ENCODE measurements at places on chromosomes 2 and 18.

DNA sequence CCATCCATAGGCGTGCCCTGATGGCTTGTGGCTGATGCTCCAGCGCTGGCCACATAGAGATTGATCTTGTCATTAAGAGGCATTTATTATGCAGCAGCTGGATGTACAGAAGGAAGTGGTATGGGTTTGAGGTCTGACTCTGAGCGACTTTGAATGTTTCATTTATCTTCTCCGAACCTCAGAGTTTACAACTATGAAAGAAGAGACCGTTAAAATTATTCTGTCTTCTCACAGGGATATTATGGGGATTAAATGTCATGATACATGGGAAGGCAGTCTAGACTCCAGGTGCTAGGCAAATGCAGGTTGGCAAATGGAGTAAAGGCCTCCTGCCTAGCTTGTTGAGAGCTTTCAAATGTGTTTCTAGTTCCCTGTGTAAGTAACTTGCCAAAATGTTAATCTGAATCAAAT, 30.3 kb downstream of the MOGAT1 start:
- DNase-seq, result no peak

GRCh38 chr2:190533968-190534309, 583 bp downstream of the NEMP2 start:
- no peak for DNase-seq

DNA sequence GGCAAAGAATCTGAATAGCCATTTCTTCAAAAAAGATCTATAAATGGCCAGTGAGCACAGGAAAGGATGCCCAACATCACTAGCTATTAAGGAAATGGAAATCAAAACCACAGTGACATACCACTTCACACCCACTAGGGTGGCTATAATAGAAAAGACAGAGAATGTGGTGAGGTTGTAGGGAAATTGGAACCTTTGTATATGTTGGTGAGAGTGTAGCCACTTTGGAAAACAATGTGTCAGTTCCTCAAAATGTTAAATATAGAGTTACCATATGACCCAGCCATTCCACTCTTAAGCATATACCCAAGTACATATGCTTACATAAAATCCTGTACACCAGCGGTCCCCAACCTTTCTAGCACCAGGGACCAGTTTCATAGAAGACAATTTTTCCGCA, 152.8 kb downstream of the SMAD2 start:
- no peak for DNase-seq

DNA sequence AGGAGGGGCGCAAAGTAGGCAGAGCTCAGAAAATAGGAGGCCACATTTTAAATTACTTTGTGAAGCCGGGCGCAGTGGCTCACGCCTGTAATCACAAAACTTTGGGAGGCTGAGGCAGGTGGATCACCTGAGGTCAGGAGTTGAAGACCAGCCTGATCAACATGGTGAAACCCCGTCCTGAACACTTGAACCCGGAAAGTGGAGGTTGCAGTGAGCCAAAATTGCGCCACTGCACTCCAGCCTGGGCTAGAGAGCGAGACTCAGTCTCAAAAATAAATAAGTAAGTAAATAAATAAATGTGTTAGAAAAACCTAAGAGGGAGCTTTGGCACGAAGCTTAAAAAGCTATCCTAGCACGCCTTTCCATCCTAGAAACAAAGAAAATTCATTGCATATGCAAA, 105.5 kb downstream of the TFCP2L1 start:
- no peak for DNase-seq

- no peak for DNase-seq
Observed at GRCh38 chr18:46414863-46415262, 242.2 kb downstream of the LOXHD1 start.

GRCh38 chr18:10400534-10401307, 53.7 kb upstream of the APCDD1 start:
- DNase-seq, result no peak

DNA sequence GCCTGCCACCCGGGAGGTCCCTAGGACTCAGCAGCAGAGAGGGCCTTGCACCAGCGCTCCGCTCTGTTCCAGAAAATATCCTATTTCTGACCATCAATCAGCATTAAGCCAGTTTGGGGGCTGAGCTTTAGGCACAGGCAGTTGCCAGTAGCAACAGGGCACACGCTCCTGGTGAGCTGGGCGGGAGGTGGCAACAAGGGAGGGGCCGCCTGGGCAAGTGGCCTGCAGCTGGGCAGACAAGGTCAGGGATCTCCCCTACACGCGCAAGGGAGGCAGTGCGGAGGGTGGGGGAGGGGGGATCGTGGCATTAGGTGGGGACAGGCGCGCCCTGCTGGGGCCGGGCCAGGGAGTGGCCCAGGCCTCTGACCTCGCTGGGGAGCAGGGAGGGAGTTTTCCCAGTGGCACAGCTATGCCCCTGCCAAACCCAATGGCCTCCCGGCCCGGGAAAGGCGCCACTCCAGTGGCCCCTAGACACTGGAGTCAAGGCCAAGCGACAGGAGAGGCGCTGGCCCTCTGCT, 302.8 kb downstream of the NCKAP5 start:
- no peak for DNase-seq
